Fibroblast of lung (primary cell): ENCODE measurements at places on chromosomes 13 and 19.
A peak's percentile ranks its signal among the peaks of the same experiment; 100 is the strongest.

DNA sequence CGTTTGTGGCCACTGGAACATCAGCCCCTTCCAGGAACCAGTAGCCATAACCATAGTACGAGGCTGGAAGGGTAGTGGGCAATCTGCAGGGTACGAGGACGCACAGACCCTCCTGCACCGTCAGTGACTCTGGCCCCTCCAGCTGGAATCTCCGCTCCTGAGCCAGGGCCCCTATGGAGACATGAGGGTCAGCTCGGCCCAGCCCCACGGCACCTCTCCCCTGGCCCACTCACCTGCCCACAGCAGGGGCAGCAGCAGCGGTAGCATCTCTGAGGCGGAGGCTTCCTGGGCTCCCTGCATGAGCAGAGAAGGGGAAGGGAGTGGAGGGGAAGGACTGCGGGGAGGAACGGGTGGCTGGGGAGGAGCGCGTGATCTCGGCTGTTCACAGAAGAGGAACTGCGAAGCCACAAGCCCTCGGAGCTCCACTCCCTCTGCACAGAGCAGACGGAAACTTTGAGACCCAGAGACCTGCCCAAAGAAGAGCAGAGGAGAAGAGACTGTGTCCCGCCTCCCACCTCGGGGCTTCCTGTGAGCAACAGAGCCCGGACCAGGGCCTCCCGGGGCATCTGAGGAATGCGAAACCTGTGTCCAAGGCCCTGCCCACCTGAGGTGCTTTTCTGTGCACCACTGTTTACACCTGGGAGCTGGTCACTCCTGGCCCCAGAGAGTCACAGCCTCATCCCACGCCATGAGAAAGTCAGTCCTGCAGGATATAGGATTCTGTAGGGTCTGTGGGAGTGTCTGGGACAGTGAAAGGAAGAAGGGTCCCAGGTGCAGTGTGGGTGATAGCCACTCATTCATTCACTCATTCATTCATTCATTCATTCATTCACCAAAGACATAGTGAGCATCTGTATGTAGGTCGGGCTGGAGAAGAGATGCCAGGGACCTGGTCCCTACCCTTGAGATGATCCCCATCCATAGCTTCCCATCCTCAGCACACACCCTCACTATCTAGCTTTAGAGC lies at the start of gene SIGLEC6:
SIGLEC6 (minus strand) TSS at position 322 of the 967 bp plus-strand sequence; CDS start at position 300, 22 bp downstream.
- no peak within 1 kb of the TSS for H3K4me3 ChIP-seq
- no peaks in the 10 kb centered on the region for H3K36me3 ChIP-seq
- no peak within 1 kb of the TSS for H3K27ac ChIP-seq
- no peaks in the 10 kb centered on the region for H3K27me3 ChIP-seq
- H3K4me1 ChIP-seq = no peaks in the 10 kb centered on the region
- no peak for DNase-seq

DNA sequence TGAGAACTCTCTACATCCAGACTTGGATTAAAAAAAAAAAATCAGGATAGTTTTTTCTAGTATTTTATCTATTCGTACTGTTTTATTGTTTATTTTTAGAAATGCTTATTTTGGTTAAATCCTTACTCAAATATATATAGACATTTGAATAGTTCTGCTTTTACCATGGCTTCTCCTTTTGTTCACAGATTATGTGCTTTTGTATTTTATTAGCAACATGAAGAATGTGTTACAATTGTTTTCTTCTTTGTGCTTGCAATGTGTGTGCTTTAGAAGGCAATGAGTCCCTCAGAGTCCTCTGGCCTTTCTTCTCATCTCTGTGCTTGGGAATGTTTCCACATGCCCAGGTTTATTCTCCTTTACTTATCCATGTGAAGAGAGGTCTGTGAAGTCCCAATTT lies 324.0 kb downstream of the KCNRG start:
- no peaks in the 10 kb centered on the region for H3K4me1 ChIP-seq
- H3K27me3 ChIP-seq = no peaks in the 10 kb centered on the region
- no peaks in the 10 kb centered on the region for H3K36me3 ChIP-seq
- H3K27ac ChIP-seq = no peak overlapping the region
- H3K4me3 ChIP-seq = no peak overlapping the region

- H3K27me3 ChIP-seq = no peaks in the 10 kb centered on the region
- no peaks in the 10 kb centered on the region for H3K4me1 ChIP-seq
- DNase-seq = peak; percentile 86
- peak overlapping the region; percentile 26 for H3K4me3 ChIP-seq
- no peak overlapping the region for H3K27ac ChIP-seq
These were observed 1.7 kb downstream of the KLF5 start for GRCh38 chr13:73060251-73061160.

GRCh38 chr13:23472189-23472588 lies 38.7 kb upstream of the SACS start:
- H3K4me1 ChIP-seq = peaks cover 4% of the 10 kb centered on the region
- H3K27ac ChIP-seq = no peak overlapping the region
- H3K4me3 ChIP-seq = no peak overlapping the region
- H3K36me3 ChIP-seq = no peaks in the 10 kb centered on the region

GRCh38 chr13:60463787-60464186 lies 66.8 kb downstream of the TDRD3 start:
- no peaks in the 10 kb centered on the region for H3K36me3 ChIP-seq
- DNase-seq = no peak
- no peak overlapping the region for H3K27ac ChIP-seq
- no peaks in the 10 kb centered on the region for H3K4me1 ChIP-seq
- H3K4me3 ChIP-seq = no peak overlapping the region
- H3K27me3 ChIP-seq = no peaks in the 10 kb centered on the region

DNA sequence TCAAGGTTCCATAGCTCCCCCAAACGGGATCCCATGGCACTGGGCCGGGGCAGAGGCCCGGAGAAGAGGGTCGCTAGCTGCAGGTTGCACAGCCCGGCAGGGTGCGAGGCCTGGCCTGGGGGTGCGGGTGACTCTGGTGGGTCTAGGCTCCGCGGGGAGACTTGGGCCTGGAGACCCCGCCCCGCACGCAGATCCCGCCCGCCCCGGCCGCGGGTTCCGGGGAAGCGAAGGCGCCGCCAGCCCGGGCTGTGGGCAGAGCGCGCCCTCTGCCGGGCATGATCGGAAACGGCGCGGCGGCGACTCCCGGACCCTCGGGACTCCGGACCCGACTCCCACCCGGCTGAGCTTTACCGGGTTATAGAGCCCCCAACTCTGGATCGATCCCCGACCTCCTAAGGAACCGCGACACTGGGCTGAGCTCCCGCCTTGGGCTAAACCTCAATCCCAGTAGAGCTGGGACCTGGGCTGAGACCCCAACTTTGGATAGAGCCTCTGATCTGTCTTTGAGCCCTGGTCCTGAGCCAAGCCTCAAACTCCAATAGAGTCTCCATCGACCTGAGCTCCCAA lies 3.1 kb upstream of the TNFAIP8L1 start:
- H3K4me1 ChIP-seq = peaks cover 23% of the 10 kb centered on the region
- peak overlapping the region; percentile 36 for H3K4me3 ChIP-seq

DNA sequence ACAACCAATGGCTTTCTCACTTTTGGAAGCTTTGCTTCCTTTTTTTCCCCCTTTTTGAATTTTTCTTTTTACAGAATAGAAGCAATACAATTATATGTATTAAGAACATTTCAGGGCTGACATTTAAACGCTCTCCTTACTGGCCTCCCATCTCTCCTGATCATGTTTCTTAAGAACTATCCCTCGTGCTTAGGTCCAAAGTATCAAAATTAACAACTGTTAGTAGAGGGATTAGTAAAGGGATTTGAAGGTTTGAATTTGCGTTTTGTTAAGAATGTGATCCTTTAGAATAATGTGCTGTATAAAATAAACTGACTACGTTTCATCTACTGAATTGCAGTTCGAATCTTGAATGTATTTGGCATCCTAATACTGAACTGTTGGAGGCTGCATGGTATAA lies 424.8 kb downstream of the DIAPH3 start:
- no peak overlapping the region for H3K4me3 ChIP-seq
- H3K4me1 ChIP-seq = no peaks in the 10 kb centered on the region
- H3K36me3 ChIP-seq = no peaks in the 10 kb centered on the region
- H3K27me3 ChIP-seq = no peaks in the 10 kb centered on the region
- no peak overlapping the region for H3K27ac ChIP-seq

DNA sequence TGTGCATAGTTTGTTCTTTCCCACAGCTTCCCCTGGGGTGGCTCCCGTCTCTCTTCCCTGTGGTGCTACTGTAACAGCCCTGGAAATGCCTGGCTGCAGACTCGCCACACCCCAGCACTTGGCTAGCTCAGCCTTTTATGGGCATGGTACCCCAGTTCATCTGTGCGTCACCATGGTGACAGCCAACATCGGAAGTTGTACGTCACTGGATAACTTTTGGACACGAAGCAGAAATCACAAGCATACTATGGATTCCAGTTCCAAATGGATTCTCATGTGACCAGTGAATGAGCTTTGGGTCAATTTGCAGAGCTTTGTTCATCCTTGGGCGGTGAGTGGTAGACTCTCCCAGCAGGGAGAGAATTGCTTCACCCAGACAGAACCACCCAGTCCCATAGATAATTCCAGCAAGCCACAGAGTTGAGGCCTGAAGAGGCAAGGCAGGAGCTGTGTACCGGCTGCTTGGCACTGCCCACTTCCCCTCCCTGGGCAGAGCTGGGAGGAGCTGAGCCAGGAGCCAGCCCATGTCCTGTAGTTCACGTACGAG lies 54.4 kb downstream of the COL4A2 start:
- H3K4me3 ChIP-seq = no peak overlapping the region
- peaks cover 12% of the 10 kb centered on the region for H3K4me1 ChIP-seq
- peak overlapping the region; percentile 58 for H3K27ac ChIP-seq
- no peaks in the 10 kb centered on the region for H3K27me3 ChIP-seq
- peaks cover 1% of the 10 kb centered on the region for H3K36me3 ChIP-seq

DNA sequence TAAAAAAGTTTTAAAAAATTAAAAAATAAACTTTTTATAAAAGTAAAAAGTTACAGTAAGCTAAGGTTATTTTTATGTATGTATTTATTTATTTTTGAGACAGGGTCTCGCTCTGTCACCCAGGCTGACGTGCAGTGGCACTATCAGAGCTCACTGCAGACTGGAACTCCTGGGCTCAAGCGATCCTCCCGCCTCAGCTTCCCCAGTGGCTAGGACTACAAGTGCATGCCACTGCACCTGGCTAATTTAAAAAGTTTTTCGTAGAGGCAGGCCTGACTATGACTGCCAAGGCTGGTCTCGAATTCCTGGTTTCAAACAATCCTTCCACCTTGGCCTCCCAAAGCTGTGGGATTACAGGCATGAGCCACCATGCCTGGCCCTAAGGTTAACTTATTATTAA lies 64.1 kb downstream of the CDADC1 start:
- no peaks in the 10 kb centered on the region for H3K27me3 ChIP-seq
- no peak overlapping the region for H3K27ac ChIP-seq
- no peak for DNase-seq
- no peaks in the 10 kb centered on the region for H3K36me3 ChIP-seq
- no peak overlapping the region for H3K4me3 ChIP-seq

GRCh38 chr13:85509512-85509911 lies 289.7 kb downstream of the SLITRK6 start:
- no peaks in the 10 kb centered on the region for H3K27me3 ChIP-seq
- H3K27ac ChIP-seq = no peak overlapping the region
- no peaks in the 10 kb centered on the region for H3K4me1 ChIP-seq
- no peaks in the 10 kb centered on the region for H3K36me3 ChIP-seq

DNA sequence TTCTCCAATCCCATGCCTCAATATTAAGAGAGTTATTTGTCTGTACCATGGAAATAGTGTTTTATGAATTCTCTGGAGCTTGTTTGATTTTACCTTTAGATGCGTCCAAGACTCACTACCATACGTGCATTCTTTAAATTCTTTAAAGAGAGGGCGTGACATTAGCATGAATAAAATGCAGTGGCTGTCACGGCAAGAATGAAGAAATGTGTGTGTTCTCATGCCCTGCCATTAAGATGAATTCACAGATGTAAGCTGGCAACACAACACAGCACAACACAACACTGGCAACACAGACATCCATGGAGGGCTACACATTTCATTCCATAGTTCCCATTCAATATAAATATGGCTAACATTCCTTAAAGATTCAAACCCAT lies 213.4 kb downstream of the ENOX1 start:
- no peak for DNase-seq
- H3K27me3 ChIP-seq = no peaks in the 10 kb centered on the region
- H3K4me3 ChIP-seq = no peak overlapping the region
- H3K27ac ChIP-seq = no peak overlapping the region

DNA sequence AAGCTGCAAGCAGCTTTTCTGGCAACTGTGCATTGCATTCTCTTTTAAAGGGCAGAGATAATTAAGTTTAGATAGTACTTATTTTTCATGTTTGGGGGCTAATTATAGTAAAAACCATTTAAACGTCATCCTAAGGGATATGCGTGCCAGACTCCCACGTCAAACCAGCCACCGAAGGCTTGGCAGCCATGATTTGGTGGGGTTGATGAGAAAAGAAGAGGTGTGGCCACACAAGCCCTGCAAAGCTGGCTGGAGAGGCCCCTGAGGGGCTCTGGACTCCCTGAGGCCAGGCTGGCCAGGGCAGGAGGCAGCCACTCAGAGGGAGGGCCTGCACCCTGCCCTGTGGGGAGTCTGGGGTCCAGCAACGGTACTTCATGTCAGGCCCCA lies 17.5 kb downstream of the PEPD start:
- no peak overlapping the region for H3K27ac ChIP-seq
- no peaks in the 10 kb centered on the region for H3K4me1 ChIP-seq
- no peak overlapping the region for H3K4me3 ChIP-seq
- H3K36me3 ChIP-seq = peaks cover 7% of the 10 kb centered on the region
- H3K27me3 ChIP-seq = no peaks in the 10 kb centered on the region
- DNase-seq = no peak

DNA sequence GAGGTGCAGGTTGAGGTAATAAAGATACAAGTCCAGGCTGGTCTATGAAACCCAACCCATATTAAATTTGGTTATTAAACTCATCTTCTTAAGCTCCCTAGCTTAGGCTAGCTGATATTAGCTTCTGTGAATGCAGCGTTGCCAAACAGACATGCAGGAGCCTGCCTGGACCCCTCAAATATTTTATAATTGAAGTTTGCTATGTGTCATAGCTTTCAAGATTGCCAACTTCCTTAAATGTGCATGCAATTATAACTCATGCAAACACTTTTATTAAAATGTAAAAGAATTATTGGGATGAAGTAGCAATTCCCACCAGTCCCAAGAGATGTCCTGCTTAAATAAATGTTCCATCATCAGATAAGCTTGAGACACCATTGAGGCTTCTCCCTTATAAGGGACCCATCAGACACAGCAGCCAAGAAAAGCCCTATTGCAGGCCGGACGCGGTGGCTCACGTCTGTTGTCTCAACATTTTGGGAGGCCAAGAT lies 51.3 kb downstream of the MBNL2 start:
- H3K36me3 ChIP-seq = no peaks in the 10 kb centered on the region
- H3K4me3 ChIP-seq = no peak overlapping the region
- peak; percentile 46 for DNase-seq
- peak overlapping the region; percentile 3 for H3K27ac ChIP-seq

DNA sequence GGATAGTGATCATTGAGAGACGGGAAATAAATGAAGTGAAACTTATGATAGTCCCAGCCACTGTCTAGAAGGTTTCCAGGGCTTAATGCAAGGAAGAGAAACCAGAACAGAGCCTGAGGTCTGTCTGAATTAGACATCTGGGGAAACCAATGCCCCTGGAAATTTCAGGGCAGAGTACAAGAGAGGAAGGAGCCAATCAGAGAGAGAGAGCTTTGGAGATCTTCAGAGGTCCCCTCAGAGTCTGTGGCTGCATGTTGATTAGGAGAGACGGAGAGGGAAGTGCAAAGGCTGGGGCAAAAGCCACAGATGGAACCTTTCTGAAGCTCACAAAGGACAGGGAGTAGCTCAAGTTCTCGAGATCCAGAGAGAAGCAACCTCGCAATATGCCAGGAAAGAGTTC lies 378.0 kb downstream of the DNAJC15 start:
- peaks cover 2% of the 10 kb centered on the region for H3K4me1 ChIP-seq
- no peak overlapping the region for H3K4me3 ChIP-seq
- no peaks in the 10 kb centered on the region for H3K36me3 ChIP-seq
- no peak overlapping the region for H3K27ac ChIP-seq
- no peak for DNase-seq
- no peaks in the 10 kb centered on the region for H3K27me3 ChIP-seq

- H3K36me3 ChIP-seq = no peaks in the 10 kb centered on the region
- H3K27ac ChIP-seq = peak overlapping the region; percentile 80
- H3K27me3 ChIP-seq = no peaks in the 10 kb centered on the region
- DNase-seq = peak; percentile 27
- peaks cover 15% of the 10 kb centered on the region for H3K4me1 ChIP-seq
- peak overlapping the region; percentile 87 for H3K4me3 ChIP-seq
These were observed 659 bp downstream of the GNA11 start for GRCh38 chr19:3094601-3095440.
